ENCODE measurements at places on chromosomes 4 and X.

DNA sequence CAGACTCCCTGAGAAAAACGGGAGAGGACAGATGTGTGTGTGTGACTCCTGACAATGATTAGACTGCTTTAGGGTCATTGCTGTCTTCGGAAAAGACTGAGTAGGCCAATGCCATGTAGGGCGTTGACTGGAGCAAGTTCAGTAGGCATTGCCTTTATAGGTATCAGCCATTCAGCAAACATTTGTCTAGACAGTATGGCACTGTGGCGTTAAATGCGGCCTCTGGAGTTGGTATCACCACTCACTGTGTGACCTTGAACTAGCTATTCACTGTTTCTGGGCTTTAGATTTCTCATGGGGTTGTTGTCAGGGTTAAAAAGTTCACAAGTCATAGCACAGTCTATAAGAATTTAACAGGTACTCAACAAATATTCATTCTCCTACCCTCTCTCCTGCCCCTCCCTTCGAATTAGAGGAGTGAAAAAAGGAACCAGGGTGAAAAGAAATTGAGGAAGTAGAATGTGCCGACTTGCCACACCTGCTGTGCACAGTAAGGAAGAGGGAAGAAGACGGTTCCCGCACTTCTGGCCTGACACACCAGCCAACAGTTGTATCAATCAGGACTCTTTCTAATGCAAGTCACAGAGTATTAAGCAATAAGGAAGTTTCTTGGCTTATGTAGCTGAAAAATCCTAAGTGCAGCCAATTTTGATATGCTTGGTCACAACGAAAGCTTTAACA lies 83.2 kb upstream of the PLAC8 start:
- no peak for DNase-seq

DNA sequence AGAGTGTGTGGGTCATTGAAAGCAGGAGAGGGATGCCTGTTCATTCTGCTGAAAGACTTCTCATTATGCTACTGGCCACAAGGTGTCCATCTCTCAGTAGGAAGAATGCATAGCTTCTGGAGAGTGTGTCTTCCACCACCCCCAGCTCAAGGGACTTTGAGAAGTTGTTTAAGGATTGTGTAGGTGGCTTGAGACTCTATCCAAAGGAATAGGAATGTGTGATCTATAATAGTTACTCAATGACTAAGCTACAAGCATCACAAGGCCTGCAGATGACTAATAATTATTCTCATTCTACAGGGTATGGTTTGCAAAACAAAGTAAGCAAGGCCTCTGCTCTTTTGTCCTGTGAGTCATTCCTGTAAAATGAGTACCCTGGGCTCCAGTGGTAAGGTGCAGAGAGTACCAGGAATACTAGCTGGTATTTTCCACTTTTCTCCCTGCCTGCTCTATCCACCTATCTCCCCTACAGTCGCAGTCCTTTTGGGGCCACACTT lies 279.8 kb upstream of the BOD1L1 start:
- no peak for DNase-seq

GRCh38 chr4:85658766-85659439 lies 184.0 kb downstream of the ARHGAP24 start:
- DNase-seq, result no peak

GRCh38 chr4:64729561-64729960 lies 320.3 kb upstream of the TECRL start:
- DNase-seq, result no peak

- no peak for DNase-seq
These were observed 69.5 kb downstream of the SLAIN2 start for GRCh38 chr4:48410812-48411211.

DNA sequence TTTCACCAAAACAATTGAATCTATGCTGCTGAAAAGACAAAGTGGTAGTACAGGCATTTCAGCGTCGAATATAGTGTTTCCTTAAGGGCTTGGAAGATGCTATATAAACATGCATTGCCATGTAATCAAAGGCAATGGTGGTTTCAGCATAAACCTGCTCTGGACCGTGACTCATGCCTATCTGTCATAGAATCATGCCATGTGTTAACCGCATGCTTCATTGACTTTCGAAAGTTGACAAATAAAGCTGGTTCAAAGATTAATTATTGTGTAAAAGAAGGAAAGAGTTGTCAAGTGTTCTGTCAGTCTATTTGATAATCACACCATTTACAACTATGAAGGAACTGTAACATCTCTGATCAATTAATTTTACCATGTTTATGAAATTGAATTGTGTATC lies 83.2 kb downstream of the FUNDC1 start:
- DNase-seq, result no peak

GRCh38 chr4:123088501-123088900 lies 166.1 kb upstream of the NUDT6 start:
- DNase-seq, result no peak

DNA sequence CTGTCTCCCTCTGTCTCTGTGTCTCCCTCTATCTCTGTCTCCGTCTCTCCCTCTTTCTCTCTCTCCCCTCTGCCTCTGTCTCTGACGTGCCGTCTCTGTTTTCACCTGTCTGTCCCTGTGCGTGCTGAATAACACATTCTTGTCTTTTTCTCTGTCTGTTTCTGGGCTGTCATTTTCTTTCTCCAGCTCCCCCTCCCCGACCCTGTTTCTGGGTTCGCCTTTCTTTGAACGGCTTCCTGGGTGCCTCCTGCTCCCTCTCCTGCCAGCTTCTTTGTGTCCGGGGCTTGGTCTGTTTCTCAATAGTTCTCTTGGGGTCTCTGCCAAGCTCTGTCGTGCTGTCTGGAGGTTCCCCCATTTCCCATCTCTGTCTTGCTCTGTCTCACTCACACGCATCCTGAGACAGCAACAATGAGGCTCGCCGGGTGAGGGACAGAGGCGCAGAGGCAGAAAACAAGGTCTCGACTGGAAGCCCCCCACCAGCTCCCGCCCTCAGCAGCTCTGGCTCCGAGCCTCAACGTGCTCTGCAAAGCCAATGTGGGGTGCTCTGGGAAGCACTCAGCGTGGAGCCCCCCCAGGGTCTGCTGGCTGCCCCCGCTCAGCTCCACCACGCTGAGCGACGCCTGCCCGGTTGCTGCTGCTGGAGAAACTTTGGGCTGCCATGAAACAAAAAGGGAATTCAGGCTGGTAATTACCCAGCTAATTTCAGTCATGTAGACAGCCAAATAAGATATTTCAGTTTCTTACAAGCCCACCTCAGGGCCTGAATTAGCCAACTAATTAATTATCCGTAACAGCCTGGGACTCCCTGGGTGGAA lies 3.4 kb downstream of the CPLX1 start:
- no peak for DNase-seq

- no peak for DNase-seq
These were observed 111.0 kb upstream of the MAD2L1 start for GRCh38 chr4:120177603-120178002.

All from T-helper 9 cell (primary cell).